Activated naive CD8-positive, alpha-beta T cell treated with anti-CD3 and anti-CD28 coated beads, Interleukin-2, amount 10 ng/mL, durations not matched to agents 7 days and 5 days (primary cell): ENCODE measurements at places on chromosomes 2 and 18. TPM values are rescaled to one million over a fixed set of nuclear protein-coding genes. Genes with fewer than 3 reads are reported as not detected.

Gene KCNG2
- not detected for total RNA-seq

Gene GPR75
- total RNA-seq, result 2.9 TPM

Gene PARD3B
- total RNA-seq, result 0.55 TPM

Gene SAG
- 0.45 TPM for total RNA-seq

Gene BCL2
- total RNA-seq, result 121 TPM

Gene PROC
- total RNA-seq, result not detected

Gene SPP2
- not detected for total RNA-seq

Gene AKAIN1
- not detected for total RNA-seq

Gene ZEB2
- total RNA-seq, result 17.8 TPM

Gene IL1R2
- total RNA-seq, result not detected

Gene SLC14A1
- 3.5 TPM for total RNA-seq

Gene GAREM1
- 0.06 TPM for total RNA-seq

Gene UBE2F
- total RNA-seq, result 49.8 TPM

Gene KCNG3
- total RNA-seq, result 0.11 TPM

Gene RAB17
- total RNA-seq, result not detected

Gene ANKRD62
- not detected for total RNA-seq

DNA sequence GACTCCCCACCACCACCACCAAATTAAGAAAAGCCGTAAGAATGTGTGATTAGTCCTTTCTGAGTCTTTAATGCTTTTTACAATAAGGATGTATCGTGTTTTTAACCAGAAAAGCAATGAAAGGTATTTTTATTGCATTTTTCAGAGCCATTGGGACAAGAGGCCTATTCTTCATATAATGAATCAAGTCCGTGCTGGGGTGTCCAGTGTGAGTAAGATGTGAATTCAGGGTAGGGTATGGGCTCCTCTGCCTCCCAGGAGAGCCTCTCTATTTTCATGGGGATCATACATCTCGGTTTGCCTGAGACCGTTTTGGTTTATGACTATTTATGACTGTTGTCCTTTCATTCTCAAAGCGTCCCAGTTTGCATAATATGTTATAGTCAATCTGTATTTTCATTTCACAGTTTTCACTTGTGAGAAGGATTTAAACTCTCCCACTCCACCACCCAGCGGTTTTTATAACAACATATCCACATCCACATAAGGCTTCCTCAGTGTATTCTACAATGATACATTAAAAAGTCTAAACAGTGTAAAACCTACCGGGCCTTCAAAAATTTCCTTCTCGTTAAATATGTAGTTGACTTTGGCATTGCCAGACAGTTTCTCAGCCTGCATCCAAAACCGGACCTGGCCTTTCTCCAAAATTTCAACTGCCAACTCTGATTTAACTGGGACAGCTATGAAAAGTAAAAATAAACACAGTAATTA is 80.8 kb upstream of the LPIN2 start:
- DNase-seq, result no peak

DNA sequence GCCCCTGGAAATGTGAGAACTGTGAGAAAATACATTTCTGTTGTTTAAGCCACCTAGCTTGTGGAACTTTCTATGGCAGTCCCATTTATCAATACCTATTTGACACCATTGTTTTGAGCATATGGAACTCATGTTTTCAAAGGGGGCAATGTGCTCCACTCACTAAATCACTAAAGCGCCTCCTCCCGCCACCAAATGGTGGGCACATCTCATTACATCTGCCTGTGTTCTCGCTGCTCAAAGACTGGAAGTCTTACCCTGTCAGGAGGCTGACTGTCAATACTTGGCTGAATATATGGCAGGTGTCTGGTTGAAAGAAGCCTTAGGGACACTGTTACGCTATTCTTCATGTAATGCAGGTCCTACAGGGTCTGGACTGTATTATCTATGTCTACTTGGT is 767.7 kb downstream of the TSN start:
- DNase-seq, result no peak

- no peak for DNase-seq
Measured at GRCh38 chr2:230972046-230972445, 23.9 kb upstream of the SPATA3 start.

GRCh38 chr2:96135621-96136020 is 2.7 kb downstream of the ASTL start:
- DNase-seq, result no peak

GRCh38 chr2:41377837-41378236 is 670.0 kb upstream of the PKDCC start:
- no peak for DNase-seq

GRCh38 chr2:164522561-164522981 is 98.7 kb downstream of the GRB14 start:
- DNase-seq, result no peak

GRCh38 chr2:208000701-208001395 is 24.5 kb downstream of the PLEKHM3 start:
- DNase-seq, result no peak

- no peak for DNase-seq
Measured at GRCh38 chr2:14454202-14454601, 178.3 kb upstream of the LRATD1 start.

GRCh38 chr2:168934826-168935225 is 33.7 kb downstream of the G6PC2 start:
- DNase-seq, result no peak

DNA sequence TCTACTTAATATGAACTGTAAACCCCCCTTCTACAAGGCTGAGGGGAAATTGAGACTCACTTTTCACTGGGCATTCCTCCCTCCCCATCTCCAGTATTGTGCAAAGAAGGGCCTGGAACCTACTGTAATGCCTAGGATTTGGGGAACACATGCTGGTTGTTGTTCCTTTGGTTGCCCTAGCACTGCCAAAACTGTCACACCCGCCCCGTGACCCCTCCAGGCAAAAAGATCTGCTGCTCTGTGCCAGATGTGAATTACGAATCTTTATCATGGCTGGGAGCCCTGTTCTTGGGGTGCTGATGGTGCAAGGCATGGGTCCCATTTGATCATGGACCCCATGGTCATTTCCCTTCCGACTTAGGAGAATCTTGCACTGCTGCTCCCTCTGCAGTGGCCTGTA is 95.4 kb downstream of the CABLES1 start:
- DNase-seq, result no peak

GRCh38 chr2:106020821-106021661 is 173.1 kb downstream of the UXS1 start:
- DNase-seq, result no peak

DNA sequence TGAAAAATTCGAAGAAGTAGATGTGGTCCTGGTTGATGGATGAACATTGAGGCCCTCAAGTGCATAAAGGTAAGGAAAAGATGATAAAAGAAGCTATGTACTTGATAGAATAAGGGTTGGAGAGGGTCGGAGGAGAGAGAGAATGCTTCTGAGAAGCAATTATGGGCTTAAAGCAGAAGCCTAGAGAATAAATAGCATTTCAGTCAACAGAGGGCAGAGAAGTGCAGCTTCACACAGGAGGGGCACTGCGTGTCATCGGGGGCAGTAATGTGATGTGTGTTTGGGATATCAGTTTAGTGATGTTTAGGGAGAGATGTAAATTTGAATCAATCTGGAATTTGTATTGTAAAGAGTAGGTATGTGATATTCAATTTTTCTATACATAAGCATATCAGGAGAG is 334.5 kb downstream of the PIK3C3 start:
- no peak for DNase-seq

- no peak for DNase-seq
Measured at GRCh38 chr2:140863713-140864112, 1267.1 kb downstream of the LRP1B start.

GRCh38 chr18:10739152-10739551 is 213.3 kb downstream of the NAPG start:
- no peak for DNase-seq

GRCh38 chr2:43125090-43125998 is 101.1 kb downstream of the ZFP36L2 start:
- no peak for DNase-seq

DNA sequence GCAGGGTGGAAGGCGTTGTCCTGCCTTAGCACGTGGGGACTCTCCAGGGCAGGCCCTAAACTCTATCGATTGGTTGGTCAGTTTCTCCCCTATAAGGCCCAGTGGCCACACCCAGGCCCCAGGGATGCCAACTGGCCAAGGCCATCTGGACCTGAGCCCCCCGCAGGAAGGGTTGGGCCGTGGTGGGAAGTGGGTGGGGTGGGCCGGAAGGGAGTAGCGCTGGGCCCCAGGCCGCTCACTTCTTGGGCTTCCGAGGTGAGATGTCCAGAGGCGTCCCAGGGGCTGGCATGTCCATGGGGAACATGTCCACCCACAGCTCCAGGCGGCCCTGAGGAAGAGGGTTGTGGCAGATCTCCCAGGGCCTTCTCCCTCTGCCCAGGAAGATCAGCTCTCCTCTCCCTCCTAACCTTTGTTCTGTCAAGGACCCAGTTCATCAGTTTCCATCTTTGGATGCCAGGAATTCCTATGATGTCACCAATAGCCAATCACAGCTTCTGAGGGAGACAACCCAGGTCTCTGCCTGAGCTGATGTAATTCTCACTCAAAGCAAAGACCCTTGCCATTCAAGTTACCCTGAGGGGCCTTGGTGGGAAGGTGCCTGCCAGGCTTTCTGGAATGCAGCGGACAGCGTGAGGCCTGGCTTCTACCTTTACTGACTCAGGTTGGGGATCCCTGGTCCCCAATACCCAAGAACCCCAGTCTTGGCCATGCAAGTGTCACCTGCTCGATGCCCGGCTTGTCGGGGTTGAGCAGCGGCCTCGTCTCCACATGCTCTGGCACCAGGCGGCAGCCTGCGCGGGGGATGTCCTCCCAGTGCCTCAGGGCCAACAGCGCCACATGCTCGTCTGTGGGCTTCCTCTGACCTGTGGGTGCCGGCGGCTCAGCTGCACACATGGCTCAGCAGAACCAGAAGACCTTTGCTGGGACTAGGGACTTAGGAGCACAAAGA is 14.4 kb downstream of the OTOF start:
- DNase-seq, result no peak

GRCh38 chr18:48227206-48227605 is 182.0 kb downstream of the ZBTB7C start:
- DNase-seq, result no peak

DNA sequence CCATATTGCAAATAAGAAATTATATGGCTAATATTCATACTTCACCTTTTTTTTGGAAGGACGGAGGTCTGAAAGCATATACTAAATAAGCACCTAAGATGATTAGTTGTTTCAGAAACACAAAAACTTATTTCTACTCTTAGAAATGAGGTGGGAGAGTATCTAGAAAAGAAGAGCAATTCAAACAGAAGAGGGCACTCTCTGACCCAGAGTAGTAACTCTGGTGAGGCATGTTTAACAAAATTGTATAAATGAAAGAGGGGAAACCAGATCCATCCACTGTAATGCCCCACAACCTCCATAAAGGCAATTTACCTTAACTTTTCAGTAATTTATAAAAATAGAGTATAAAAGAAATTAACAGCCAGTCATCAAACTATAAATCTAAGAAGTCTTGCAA is 669.6 kb upstream of the VRK2 start:
- DNase-seq, result no peak

GRCh38 chr2:38064801-38065501 is 11.0 kb downstream of the CYP1B1 start:
- no peak for DNase-seq

DNA sequence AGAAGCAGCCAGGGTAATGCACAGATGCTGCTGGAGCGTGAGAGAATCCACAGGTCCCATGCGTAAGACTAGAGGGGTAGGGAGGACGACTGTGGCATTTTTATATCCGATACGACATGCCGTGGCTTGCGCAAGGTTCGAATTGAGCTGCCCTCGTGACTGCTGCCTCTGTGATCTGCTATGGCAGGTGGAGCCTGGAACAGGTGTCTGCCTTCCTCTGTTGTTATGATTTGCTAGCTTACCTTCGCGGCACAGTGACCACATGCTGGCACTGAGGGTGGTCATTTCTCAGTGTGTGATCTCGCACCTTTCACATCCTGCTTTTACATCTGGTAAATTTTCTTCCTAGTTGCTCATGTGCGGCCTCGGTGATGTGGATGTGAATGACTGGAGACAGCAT is 240.2 kb downstream of the ALPK2 start:
- DNase-seq, result no peak

- peak; percentile 42 for DNase-seq
Measured at GRCh38 chr2:91442246-91442905, 2750.9 kb downstream of the RPIA start.

GRCh38 chr2:33619028-33619427 is 19.9 kb upstream of the FAM98A start:
- no peak for DNase-seq

GRCh38 chr2:144924827-144925226 is 404.9 kb upstream of the ZEB2 start:
- no peak for DNase-seq

DNA sequence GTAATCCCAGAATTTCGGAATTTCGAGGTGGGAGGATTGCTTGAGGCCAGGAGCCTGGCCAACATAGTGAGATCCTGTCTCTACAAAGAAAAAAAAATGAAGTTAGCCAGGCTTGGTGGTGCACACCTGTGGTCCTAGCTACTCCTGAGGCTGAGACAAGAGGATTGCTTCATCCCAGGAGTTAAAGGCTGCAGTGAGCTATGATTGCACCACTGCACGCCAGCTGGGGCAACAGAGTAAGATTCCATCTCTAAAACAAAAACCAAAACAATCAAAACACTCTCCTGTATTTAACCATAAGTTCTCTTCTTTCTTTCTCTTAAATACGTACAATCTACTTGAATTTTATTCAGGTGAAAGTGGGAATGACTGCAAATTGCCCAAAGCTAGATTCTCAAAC is 33.8 kb upstream of the NEDD4L start:
- no peak for DNase-seq

GRCh38 chr2:43227830-43228281 is 1.4 kb upstream of the ZFP36L2 start:
- no peak for DNase-seq

DNA sequence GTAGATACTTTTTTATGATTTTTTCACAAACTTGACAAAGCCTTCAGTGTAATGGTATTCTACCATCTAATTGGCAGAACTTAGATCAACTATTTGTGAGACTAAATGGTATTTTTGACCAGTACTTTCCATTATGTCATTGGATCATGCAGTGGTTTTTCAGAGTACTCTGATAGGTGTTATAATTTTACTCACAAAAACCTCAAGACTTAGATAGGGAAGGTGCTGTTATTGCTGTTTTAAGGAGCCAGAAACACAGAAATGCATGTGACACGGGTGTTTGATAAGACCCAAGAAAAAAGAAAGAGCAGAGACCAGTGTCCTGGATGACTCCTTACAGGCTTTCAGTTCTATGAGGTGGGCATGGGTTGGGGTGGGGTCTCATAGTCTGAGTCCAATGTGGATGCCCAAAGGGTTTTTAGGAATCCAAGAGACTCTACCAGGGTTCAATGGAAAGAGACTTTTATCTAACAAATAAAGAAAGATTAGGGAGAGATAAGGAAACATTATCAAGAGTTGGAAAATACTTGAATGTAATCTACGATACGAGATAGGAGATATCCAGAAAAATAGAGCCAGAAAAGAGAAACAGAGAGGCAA is 31.3 kb downstream of the SP140 start:
- DNase-seq, result no peak
